ENCODE measurements at places on chromosomes 6 and 20.

- H3K27ac ChIP-seq: no peak overlapping the region
- H3K4me3 ChIP-seq: no peak overlapping the region
- no peaks in the 10 kb centered on the region for H3K36me3 ChIP-seq
- no peaks in the 10 kb centered on the region for H3K27me3 ChIP-seq
These were observed 425.0 kb downstream of the COL12A1 start for GRCh38 chr6:74780831-74781230.

DNA sequence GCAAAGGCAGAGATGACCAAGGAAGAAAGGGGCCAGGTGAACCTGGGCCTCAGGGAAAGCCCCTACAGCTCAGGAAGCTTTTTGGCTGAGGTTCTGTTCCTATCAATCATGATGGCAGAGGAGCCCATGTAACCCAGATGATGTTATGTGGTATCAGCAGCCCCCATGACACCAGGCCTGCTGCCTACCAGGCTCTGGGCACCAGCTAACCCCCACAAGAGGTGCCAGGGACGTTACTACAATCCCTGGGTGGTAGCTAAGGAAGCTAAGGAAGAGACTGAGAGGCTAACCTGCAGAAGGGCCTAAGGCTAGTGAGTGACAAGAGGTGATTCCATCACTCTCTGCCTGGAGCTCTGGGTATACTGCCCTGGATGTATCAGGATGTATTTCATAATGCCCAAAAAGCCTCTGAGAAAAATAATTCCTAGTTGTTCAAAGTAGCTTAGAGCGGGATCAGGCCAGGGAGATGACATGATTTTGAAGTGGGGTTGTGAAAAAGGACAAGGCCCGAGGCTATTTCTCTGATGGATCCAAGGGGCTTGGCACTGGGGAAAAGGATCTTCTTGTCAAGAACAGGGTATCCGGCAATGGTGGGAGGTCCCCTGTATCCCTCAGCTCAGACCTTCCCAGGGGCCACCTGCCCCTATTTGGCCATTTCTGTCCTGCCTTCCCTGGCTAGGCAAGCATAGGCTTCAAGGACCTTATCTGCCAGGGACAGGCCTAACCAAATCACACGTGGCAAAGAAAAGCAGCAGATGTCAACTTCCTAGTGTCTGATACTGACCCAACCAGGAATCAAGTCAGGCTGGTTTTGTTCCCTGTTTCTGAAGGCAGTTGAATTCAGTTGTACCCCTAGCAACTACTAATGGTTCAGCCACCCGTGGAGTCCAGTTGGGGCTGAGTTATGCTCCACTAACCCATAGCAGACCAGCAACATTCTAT lies 41.3 kb downstream of the PANK2 start:
- DNase-seq: no peak
- peaks cover 18% of the 10 kb centered on the region for H3K36me3 ChIP-seq
- H3K4me1 ChIP-seq: peaks cover 66% of the 10 kb centered on the region
- peak overlapping the region; percentile 25 for H3K4me3 ChIP-seq

- peak overlapping the region; percentile 24 for H3K27ac ChIP-seq
- H3K4me1 ChIP-seq: peaks cover 7% of the 10 kb centered on the region
- H3K36me3 ChIP-seq: peaks cover 4% of the 10 kb centered on the region
These were observed 22.4 kb downstream of the ZNF311 start for GRCh38 chr6:28982476-28983266.

DNA sequence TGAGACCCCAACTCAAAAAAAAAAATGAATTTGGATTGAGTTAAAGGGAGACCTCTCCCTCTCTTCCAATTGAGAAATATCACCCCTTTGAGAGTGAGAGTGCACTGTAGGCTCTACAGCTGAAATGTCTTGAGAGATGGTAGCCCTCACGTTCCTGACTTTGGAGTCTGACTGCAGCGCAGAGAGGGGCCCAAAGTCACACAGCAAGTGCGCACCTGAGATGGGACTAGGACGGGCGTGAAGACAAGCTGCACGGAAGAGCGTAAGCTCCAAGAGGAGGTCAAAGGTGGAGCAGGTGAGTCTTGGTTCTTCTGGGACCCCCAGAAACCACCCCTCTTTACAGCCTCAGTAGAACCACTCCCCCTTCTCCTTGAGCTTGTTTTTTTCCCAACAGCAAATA lies 643 bp downstream of the SLA2 start:
- no peak overlapping the region for H3K27ac ChIP-seq
- H3K36me3 ChIP-seq: no peaks in the 10 kb centered on the region
- no peak overlapping the region for H3K4me3 ChIP-seq
- no peak for DNase-seq

GRCh38 chr20:63333241-63333836 lies 27.8 kb downstream of the CHRNA4 start:
- no peak overlapping the region for H3K27ac ChIP-seq
- H3K36me3 ChIP-seq: peaks cover 27% of the 10 kb centered on the region

DNA sequence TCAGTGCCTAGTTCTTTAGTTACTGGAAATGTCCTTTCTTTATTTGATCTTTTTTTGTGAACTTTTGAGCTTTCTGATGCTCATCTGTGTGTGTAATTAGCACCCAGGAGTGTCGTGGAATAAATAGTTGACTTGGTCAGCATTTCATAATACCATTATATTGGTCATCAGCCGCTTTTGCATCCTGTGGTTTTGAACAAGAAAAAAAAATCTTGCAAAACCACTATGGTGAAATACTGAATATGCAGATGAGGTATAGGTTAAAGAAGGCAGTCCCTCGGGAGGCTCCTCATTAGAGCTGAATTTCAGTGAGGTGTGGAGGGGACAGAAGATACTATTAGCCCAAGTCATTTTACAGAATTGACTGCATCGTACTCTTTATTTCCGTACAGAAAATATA lies 90.1 kb downstream of the FOXO3 start:
- no peak for DNase-seq
- H3K4me1 ChIP-seq: peaks cover 6% of the 10 kb centered on the region
- H3K27me3 ChIP-seq: no peaks in the 10 kb centered on the region
- H3K4me3 ChIP-seq: no peak overlapping the region
- H3K36me3 ChIP-seq: no peaks in the 10 kb centered on the region

DNA sequence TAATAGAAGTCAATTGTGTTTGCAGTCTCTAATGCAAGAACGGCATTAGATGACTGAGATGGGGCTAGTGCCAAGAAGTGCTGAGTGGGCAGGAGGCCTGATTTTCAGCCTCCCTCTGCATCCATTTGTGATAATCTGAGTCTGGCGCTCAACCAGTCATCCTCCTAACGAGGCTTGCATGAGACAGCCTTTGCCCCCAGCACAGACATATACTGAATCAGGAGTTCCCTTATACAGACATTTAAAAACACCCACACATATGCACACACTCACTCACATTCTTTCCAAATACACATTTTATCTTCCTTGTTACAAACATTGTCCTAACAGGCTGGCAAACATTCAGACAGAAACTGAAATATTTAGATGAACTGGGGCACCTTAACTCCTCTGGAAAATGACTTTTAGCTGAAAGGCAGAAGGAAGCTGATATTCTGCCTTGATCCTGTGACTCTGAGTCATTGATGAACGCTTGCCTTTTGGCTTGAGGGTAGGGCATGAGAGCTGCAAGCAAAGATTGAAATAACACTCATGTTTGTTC lies 562.3 kb downstream of the DHX35 start:
- H3K36me3 ChIP-seq: no peaks in the 10 kb centered on the region
- H3K27ac ChIP-seq: no peak overlapping the region
- no peaks in the 10 kb centered on the region for H3K27me3 ChIP-seq
- no peak for DNase-seq

DNA sequence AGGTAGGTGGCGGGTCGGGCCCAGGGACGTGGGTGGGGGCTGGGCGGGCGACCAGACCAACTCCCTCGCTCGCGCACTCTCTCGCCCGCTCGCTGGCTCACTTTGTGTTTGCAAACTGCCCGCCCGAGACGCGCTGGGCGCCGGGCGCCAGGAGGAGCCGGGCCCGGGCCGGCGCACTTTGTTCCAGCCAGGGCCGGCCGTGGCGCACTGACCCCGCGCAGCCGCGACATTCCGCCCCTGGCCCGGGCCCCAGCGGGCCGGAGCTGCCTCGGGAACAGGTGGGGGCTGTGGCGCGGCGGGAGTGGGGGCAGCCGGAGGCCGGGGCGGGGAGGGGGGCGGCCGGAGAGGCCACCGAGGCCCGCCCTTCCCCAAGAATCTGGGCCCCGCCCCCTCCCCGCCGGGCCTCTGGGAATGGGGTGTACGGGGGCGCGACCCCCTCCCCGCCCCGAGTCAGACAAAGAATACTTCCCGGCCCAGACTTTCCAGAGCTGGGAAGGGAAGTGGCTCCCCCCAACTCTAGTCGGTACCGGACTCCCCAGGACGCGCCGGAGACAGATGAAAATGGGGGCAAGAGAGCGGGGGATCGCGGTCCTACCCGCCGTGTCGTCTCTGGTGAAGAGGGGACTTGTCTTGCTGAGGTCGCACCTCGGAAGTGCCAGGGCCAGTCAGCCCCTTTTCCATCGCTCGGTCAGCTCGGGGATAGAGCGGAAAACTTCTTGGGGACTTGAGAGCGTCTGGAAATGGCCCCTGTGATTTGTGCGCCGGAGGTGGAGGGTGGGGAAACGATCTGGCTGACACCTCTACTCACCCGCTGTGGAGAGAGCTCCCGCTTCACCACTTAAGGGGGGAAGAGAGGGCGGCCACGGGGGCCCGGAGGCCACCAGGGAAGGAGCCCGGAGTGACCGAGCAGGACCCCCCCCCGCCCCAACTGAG lies 951 bp downstream of the FOXP4 start:
- H3K36me3 ChIP-seq: no peaks in the 10 kb centered on the region
- H3K27me3 ChIP-seq: peaks cover 8% of the 10 kb centered on the region
- peak overlapping the region; percentile 93 for H3K4me3 ChIP-seq
- H3K27ac ChIP-seq: peak overlapping the region; percentile 38

DNA sequence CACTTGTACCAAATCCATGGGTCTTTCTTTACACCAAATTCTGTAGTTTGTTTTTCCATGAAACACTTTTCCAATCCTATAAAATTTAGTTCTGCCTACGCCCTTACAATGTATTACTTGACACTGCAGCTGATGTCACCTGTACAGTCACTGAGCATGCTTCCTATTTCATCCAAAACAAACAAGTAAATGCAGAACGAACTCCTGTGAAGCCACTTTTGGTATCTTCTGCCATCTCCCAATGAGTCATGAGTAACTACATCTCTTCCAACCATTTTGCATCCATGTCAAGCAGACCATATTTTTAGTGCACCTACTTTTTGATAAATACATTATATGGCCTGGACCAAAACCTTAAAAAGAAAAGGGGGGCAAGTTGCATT lies 42.4 kb downstream of the HDDC2 start:
- H3K36me3 ChIP-seq: no peaks in the 10 kb centered on the region
- no peak overlapping the region for H3K4me3 ChIP-seq
- H3K27me3 ChIP-seq: no peaks in the 10 kb centered on the region
- H3K4me1 ChIP-seq: no peaks in the 10 kb centered on the region
- H3K27ac ChIP-seq: no peak overlapping the region

DNA sequence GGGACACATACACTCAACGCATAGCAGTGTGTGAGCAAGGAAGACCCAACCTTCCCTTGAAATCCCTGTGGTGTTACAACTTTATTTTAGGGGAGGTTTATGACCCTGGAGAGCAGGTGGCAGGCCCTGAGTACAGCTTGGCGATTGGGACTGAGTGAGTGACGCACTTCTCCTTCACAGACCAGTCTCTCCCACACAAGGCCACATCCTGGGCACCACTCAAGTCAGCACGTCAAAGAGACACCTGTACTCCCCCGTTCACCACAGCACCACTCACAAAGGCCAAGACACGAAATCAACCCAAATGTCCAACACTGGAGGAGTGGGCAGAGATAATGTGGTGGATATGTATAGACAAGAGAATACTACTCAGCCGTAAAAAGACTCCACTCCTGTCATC lies 57.0 kb upstream of the FRMD1 start:
- no peaks in the 10 kb centered on the region for H3K36me3 ChIP-seq
- H3K4me3 ChIP-seq: no peak overlapping the region
- no peak overlapping the region for H3K27ac ChIP-seq
- H3K4me1 ChIP-seq: peaks cover 5% of the 10 kb centered on the region
- peaks cover 4% of the 10 kb centered on the region for H3K27me3 ChIP-seq

- DNase-seq: no peak
- H3K4me3 ChIP-seq: no peak overlapping the region
- H3K27me3 ChIP-seq: no peaks in the 10 kb centered on the region
- H3K4me1 ChIP-seq: no peaks in the 10 kb centered on the region
These were observed 204.5 kb downstream of the ISM1 start for GRCh38 chr20:13425381-13426135.

- H3K36me3 ChIP-seq: no peaks in the 10 kb centered on the region
- H3K27ac ChIP-seq: peak overlapping the region; percentile 17
- DNase-seq: no peak
- H3K27me3 ChIP-seq: peaks cover 4% of the 10 kb centered on the region
- no peak overlapping the region for H3K4me3 ChIP-seq
- H3K4me1 ChIP-seq: peaks cover 3% of the 10 kb centered on the region
These were observed 152.5 kb downstream of the CEBPB start for GRCh38 chr20:50343125-50343489.

DNA sequence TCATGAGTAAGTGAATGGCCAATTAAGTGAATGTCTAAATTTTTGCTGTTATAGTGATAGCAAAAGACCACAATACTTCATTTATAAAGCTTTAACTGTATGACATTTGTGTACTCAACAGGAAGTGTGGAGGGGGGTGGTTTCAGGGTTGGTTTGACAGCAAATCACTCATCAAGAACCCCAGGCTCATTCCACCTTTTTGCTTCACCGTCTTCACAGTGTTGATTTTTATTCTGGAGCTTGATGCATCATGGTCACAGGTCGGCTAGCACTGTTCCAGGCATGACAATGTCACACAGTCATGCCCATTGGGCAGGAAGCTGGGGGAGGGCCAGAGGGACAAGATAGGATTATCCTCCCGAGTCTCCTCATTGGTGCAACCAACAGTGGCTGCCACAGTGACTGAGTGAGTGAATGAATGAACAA lies 75.0 kb downstream of the MDGA1 start:
- H3K4me1 ChIP-seq: no peaks in the 10 kb centered on the region
- peaks cover 3% of the 10 kb centered on the region for H3K36me3 ChIP-seq
- no peaks in the 10 kb centered on the region for H3K27me3 ChIP-seq
- no peak overlapping the region for H3K4me3 ChIP-seq
- H3K27ac ChIP-seq: no peak overlapping the region
- no peak for DNase-seq

- H3K4me3 ChIP-seq: no peak overlapping the region
- no peaks in the 10 kb centered on the region for H3K4me1 ChIP-seq
- H3K27me3 ChIP-seq: no peaks in the 10 kb centered on the region
- H3K36me3 ChIP-seq: peaks cover 16% of the 10 kb centered on the region
These were observed 107.8 kb downstream of the ZFP64 start for GRCh38 chr20:52083627-52084232.

- peaks cover 24% of the 10 kb centered on the region for H3K4me1 ChIP-seq
- H3K27ac ChIP-seq: peak overlapping the region; percentile 25
- peak overlapping the region; percentile 22 for H3K4me3 ChIP-seq
- no peaks in the 10 kb centered on the region for H3K36me3 ChIP-seq
These were observed 46.8 kb downstream of the MAP7 start for GRCh38 chr6:136503303-136504029.

- peak overlapping the region; percentile 83 for H3K4me3 ChIP-seq
- peaks cover 2% of the 10 kb centered on the region for H3K4me1 ChIP-seq
- H3K27me3 ChIP-seq: peaks cover 10% of the 10 kb centered on the region
- no peaks in the 10 kb centered on the region for H3K36me3 ChIP-seq
- H3K27ac ChIP-seq: no peak overlapping the region
These were observed 8.3 kb upstream of the AVP start for GRCh38 chr20:3092611-3093379.

GRCh38 chr20:7859356-7859802 lies 80.9 kb downstream of the HAO1 start:
- peaks cover 13% of the 10 kb centered on the region for H3K4me1 ChIP-seq
- no peaks in the 10 kb centered on the region for H3K36me3 ChIP-seq
- no peak overlapping the region for H3K27ac ChIP-seq
- no peak for DNase-seq

Measured in glutamatergic neuron (in vitro differentiated cells).